ENCODE measurements at places on chromosomes 4 and X.

GRCh38 chr4:11151500-11151899, 277.2 kb downstream of the HS3ST1 start:
- DNase-seq: no peak

- DNase-seq: no peak
Measured at GRCh38 chr4:53674903-53675302, 83.6 kb upstream of the LNX1 start.

DNA sequence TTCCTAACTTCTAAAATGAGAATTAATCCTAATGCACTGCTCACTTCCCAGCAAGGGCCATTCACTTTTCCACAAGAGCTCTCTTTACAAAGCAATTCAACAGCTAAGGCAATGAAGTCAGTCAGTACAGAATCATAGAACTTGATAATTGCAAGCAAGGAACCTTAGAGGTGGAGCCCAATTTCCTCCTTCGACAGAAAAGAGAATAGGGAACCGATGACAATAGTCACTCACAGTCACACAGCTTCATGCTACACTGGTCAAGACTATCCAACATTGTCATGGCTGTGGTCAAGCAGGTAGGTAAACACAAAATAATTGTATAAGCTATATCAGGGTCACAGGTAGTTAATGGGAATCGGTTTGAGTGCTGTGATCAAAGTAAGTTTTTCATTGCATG, 90.0 kb downstream of the ELOVL6 start:
- DNase-seq: no peak

DNA sequence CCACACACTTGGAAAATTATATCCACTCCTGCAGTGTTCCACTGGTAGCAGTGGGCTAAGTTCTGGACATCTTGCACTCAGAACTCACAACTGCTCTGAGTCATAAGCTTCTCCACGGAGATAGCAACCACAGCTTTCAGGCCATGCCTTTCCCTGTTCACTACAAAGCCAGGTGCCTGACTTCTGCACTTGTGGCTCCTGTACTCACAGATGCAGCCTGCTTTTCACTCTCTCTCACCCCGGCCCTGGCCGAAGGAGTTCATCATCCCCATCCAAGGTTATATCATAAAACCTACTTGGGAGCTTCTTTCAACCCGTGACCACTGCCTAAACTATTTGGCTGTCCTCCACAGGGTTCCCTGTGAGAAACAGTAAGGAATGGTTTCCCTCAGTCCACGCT, 999.4 kb downstream of the GLUD2 start:
- DNase-seq: peak; percentile 74

GRCh38 chr4:3445829-3446545, 4.2 kb downstream of the HGFAC start:
- DNase-seq: no peak

Measured in mesenteric fat pad (tissue), 1 donor.